ENCODE measurements at places on chromosomes 6 and 20. TPM values are rescaled to one million over a fixed set of nuclear protein-coding genes. Genes with fewer than 3 reads are reported as not detected.

- DNase-seq, result no peak
Observed at GRCh38 chr6:131523988-131524673, 48.9 kb upstream of the ARG1 start.

DNA sequence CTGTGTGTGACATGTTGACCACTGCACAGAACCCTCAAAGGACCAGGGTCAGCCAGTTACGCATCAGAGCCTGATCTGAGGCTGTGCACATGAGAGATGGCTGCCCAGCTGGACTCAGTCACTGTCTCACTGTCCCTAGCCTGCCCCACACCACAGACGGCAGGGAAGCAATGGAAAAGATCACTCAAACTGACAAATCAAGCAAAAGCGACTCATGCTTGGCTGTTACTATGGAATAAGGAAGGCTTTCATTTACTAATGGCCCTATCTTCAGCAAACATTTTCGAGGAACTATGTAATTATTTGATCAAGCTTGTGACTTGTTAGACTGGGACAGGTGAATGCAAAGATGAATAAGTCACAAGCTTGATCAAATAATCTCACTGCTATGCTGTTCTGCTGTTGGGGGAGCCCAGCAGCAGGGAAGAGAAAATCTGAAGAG is 137.0 kb downstream of the SLC23A2 start:
- DNase-seq, result no peak

Gene TXLNB
- total RNA-seq, result 0.07 TPM

- DNase-seq, result no peak
Observed at GRCh38 chr6:133843098-133843497, 45.8 kb upstream of the TCF21 start.

Gene SMPDL3A
- 1.8 TPM for total RNA-seq

Measured in Calu3 (cell line).